ENCODE measurements at places on chromosomes 7 and 10. TPM values are rescaled to one million over a fixed set of nuclear protein-coding genes. Genes with fewer than 3 reads are reported as not detected.

GRCh38 chr7:82209179-82209747 lies 234.3 kb downstream of the CACNA2D1 start:
- no peak for DNase-seq

TAC1 gene
- total RNA-seq = not detected

GRCh38 chr10:88886557-88886956 lies 6.5 kb downstream of the STAMBPL1 start:
- DNase-seq = no peak

CHCHD3 gene
- total RNA-seq = 169 TPM

DNA sequence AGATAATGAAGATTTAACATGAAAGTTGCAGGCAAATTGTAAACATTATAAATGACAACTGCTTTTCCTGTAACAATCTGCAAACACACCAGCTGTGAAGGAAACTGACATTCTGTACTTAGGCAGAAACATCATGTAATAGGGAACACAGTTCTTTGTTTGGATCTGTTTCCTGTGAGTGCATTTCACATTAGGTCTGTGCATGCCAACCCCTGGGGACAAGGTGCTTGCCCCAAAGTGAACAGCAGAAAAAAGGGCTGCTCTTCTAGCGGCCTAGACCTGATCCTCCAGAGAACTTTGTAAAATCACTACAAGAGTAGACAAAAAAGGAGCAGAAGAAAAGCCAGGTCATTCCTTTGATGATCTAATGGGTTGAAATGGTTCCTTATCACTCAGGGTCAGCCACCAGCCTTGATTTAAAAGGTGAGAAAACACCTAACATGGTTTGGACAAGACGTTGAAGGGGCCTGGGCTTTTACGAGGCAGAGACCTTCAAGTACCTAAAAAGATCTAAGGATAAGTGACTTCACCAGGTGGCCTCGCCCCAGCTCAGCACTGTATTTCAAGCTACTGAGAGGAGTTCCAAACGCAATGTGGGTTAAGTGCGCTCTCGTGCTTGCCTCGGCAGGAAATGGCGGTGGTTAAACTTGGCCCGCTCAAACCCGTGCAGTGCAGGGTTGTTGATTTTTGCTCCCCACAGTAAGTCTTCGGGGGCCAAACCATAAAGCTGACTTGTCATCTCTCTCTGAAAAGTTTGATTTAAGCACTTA lies 249.7 kb downstream of the CREB5 start:
- no peak for DNase-seq

GRCh38 chr7:154473360-154473759 lies 421.2 kb downstream of the DPP6 start:
- no peak for DNase-seq

SLC39A12 gene
- total RNA-seq = not detected

GRCh38 chr7:108415821-108416536 lies 40.3 kb downstream of the NRCAM start:
- DNase-seq = no peak

GRCh38 chr7:128115821-128116723 lies 84.8 kb upstream of the LRRC4 start:
- DNase-seq = no peak

DNA sequence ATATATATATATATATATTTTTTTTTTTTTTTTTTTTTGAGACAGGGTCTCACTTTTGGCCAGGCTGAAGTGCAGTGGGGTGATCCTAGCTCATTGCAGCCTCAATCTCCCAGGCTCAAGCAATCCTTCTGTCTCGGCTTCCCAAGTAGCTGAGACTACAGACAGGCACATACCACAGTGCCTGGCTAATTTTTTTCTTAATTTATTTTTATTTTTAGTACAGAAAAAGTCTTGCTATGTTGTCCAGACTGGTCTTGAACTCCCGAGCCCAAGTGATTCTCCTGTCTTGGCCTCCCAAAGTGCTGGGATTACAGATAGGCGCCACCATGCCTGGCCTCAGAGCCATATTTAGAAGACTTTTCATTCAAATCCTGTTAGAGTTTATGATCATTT lies 79.6 kb downstream of the PRTFDC1 start:
- DNase-seq = no peak

DNA sequence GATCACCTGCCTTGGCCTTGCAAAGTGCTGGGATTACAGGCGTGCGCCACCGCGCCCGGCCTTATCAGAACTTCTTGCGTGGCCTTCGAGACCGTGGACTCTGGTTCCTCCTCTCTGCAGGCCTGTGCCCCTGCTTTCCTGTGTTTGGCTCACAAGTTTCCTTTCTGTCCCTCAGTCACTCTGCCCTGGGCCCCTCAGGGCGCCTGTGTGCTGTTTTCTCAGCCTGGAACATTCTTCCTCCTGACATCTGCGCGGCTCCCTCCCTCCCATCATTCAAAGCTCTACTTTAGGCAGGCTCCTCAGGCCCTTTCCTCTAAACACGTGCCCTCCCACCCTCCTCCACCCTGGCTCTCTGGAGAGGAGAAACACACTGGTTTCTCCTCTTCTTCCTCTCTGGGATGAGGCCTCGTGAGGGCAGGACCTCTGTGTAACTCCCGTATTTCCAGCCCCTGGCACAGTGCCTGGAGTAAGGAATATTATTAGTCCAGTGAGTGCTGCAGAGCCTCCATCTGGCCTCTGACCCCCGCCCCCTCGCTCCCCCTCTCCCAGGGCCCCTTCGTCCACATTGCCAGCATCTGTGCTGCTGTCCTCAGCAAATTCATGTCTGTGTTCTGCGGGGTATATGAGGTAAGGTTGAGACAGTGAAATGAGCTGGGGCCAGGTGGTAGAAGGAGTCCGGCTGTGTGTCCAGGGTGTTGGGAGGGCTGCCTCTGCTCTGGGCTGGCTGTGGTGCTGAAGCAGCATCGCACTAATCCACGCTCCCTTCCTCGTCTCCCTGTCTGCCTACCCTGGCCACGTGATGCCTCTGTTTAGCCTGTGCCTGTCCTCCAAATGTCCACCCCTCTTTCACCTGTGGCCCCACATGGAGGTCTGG lies 7.1 kb downstream of the CLCN1 start:
- no peak for DNase-seq

- DNase-seq = no peak
Measured at GRCh38 chr10:73262105-73262730, 9.8 kb upstream of the MRPS16 start.

- no peak for DNase-seq
Measured at GRCh38 chr10:79331226-79331625, 16.0 kb upstream of the PPIF start.

GRCh38 chr7:29854257-29854938 lies 48.1 kb downstream of the WIPF3 start:
- no peak for DNase-seq

TCERG1L gene
- total RNA-seq = not detected

DNA sequence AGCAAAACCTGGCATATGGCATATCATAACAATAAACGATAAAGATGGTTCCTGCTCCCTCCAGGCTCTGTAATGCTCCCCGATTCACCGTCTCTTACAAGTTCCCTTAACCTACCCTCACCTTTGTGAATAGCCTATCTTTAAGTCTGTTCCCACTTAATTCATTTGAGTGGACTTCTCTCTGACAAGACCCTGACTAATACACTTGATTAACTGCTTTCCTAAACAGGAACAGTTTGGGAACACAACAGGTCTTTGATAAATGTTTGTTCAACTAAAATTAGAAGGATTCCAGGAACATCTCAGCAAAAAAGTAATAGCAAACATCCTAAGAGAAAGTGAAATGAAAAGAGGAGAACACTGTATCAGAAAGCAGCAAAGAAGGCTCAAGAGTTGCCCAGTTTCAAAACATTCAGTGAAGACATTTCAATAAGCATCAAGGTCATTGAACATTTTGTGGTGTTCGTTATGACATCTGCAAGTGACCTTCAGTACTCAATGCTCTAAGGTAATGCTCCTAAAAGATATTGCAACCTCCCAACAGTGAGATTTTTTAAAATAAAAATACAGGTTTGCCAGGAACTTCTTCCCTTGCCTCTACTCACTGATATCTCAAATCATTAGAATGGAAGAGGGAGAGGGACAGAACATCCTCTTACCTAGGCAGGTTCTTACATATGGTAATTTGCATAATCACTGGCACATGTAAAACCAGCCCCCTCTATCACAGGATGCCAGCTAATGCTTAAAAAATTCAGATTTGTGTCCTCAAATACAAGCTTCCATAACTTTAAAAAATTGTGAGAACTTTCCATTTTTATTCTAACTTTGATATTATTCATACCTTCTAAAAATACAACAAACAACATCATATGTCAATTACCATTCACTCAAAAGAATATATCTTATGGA lies 11.4 kb upstream of the ARHGAP12 start:
- no peak for DNase-seq

AFAP1L2 gene
- 5.7 TPM for total RNA-seq

- peak; percentile 82 for DNase-seq
Measured at GRCh38 chr10:48456361-48456804, 148.5 kb downstream of the ARHGAP22 start.

DNA sequence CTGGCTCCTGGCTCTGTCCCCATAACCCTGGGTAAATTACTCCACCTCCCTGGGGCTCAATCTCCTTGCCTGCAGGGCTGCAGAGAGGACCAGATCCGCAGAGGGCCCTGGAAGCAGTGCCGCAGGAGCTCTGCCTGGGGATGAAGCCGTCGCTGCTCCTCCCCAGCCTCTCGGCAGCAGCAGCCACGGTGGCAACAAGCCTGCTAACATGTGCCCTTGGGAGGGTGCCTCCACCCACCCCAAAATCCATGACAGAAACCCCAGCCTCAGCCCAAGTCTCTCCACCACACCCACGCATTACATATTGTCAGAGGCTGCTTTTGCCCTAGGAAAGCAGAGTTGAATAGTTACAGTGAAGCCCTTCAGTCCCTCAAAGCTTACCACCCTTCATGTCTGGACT lies 486.4 kb upstream of the FOXK1 start:
- peak; percentile 34 for DNase-seq

DNA sequence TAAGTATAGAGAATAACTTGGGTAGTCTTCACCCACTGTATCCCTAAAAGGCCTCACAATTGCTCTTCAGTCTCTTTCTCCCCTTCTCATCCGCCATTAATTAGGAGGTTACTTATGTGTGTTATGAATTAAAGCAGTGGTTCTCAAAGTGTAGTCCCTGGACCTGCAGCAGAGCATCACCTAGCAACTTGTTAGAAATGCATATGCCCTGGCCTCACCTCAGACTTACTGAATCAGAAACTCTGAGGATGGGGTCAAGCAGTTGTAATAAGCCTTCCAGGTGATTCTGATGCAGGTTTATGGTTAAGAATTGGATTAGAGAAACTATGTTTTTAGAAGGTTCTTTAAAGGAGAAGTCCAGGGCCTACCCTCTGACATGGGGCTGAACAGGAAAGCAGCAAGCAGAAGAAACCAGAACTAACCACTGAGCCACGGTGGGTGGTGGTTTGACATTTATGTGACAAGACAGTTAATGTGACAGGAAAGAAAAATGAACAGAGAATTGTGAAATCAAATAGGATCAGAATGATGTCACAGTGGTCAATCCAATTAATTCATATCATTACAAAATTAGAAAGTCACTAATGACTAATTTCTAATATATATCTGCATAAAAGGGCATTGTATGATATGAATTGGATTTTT lies 37.6 kb downstream of the ENTPD1 start:
- peak; percentile 63 for DNase-seq

DNA sequence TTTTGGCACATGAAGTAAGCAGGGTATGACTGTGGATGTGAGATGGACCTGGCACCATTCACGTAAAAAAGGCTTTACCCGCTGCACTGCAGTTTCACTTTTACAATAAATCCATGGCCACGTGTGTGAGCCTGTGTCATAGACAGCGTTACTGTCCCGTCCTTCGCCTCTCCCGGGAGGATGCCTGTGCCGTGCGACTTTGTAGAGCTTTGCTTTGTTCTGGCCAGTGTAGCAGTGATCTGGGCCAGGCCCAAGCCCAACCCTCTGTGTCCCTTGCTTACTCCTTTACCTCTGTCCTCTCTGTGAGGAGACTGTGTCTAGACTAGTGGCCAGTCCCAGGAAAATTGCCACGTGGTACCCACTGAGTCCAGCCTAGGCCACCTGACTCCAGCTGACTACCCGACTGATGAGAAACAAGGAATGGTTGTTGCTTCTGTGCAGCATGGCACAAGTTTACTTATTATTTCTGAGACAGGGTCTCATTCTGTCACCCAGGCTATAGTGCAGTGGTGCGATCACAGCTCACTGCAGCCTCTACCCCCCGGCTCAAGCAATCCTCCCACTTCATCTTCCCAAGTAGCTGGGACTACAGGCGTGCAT lies 48.1 kb downstream of the JAKMIP3 start:
- DNase-seq = no peak

DNA sequence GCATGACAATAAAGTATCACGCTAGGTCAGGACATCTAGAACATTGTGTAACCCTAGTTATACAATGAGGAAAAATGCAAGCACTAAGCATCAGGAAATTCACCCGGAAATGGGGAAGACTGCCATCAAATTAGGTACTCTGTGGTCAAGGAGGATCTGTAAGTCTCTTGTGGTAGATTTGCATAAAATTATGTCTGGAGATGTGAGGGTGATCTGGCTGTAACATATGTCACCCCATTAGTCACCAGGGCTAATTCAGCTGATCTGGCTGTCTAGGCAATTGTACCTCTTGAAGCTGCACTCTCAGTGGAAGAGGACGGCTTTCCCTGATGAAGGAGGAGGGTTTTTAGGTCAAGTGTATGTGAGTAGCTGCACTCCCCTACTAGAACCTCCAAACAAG lies 14.8 kb downstream of the AKR1D1 start:
- no peak for DNase-seq

TMEM184A gene
- total RNA-seq = 0.32 TPM

GJD4 gene
- total RNA-seq = not detected

GRCh38 chr10:68133523-68133922 lies 24.2 kb downstream of the MYPN start:
- DNase-seq = no peak

GRCh38 chr10:62384447-62385081 lies 10.4 kb downstream of the ZNF365 start:
- DNase-seq = no peak

DNA sequence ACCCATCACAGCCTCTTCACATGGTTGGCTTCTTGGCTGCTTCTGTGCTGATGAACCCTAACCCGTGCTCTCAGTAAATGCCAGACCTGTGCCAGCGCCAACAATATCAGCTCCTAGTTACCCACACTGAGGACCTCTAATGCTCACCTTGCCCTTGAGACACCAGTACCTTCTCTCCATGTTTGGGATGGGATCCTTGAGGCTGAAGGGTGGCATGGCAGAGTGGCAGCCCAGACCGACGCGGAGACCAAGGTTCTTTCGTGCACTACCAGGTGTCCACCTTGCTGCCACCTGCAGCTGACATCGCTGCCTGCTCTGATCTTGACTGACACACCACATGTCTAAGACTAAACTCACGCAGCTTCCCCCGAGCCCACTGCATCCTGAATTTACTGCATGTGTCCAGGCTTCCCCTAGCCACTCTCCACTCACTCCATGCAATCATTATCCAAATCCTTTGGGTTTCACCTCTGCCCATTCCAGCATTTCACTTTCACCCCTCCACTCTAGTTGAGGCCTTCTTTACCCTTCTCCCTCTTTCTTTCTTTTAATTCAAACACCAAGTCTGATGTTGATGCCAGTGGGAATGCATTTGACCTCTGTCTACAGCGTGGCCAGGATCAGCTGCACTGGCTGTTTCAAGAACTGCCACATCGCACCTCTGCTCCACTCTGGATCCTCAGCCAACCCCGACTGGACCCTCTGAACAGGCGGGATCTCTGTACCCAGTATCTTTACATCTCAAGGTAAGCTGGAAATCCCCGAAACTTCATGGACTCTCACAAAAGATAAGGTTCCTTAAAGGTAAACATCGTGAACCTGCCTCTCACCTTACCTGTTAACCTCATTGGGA lies 294.9 kb downstream of the GLRX3 start:
- DNase-seq = no peak

GRCh38 chr7:97971990-97972943 lies 17.7 kb downstream of the OCM2 start:
- peak; percentile 94 for DNase-seq

ETV1 gene
- 27.9 TPM for total RNA-seq

GRCh38 chr10:132280646-132281074 lies 27.1 kb downstream of the STK32C start:
- DNase-seq = no peak

AQP1 gene
- 284 TPM for total RNA-seq

SLC13A1 gene
- total RNA-seq = not detected

All from Right ventricle myocardium inferior (tissue), 1 donor.